ENCODE measurements at places on chromosomes 6 and 20. TPM values are rescaled to one million over a fixed set of nuclear protein-coding genes. Genes with fewer than 3 reads are reported as not detected.

The ZNF335 gene
- 21.8 TPM for total RNA-seq

The POU5F1 gene
- total RNA-seq: 37.6 TPM

The AKAP7 gene
- 66.9 TPM for total RNA-seq

The ARFGEF3 gene
- total RNA-seq: 13.5 TPM

The TNFRSF21 gene
- 26.0 TPM for total RNA-seq

The TMEM170B gene
- total RNA-seq: 3.0 TPM

The GLP1R gene
- 5.7 TPM for total RNA-seq

All from body of pancreas (tissue), 4 donors.